ENCODE measurements at places on chromosomes 16 and 17.
A peak's percentile ranks its signal among the peaks of the same experiment; 100 is the strongest.

DNA sequence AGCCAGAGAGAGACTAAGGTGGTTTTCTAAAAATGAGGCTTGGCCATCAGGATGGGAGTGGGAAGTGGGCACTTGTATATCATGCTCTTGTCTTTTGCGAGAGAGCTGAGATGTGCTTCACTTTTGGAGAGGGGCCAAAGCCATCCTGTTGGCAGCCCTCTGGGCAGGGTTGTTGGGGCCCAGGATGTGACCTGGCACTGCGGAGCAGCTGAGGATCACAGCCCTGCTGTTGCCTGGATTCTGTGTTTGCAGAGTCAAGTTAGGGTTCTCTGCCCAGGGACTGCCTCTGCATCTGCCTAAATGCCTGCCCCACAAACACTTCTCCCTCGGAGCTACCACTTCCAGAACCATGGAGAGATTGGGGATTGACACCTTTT is 71.2 kb downstream of the PLD6 start:
- DNase-seq = no peak

DNA sequence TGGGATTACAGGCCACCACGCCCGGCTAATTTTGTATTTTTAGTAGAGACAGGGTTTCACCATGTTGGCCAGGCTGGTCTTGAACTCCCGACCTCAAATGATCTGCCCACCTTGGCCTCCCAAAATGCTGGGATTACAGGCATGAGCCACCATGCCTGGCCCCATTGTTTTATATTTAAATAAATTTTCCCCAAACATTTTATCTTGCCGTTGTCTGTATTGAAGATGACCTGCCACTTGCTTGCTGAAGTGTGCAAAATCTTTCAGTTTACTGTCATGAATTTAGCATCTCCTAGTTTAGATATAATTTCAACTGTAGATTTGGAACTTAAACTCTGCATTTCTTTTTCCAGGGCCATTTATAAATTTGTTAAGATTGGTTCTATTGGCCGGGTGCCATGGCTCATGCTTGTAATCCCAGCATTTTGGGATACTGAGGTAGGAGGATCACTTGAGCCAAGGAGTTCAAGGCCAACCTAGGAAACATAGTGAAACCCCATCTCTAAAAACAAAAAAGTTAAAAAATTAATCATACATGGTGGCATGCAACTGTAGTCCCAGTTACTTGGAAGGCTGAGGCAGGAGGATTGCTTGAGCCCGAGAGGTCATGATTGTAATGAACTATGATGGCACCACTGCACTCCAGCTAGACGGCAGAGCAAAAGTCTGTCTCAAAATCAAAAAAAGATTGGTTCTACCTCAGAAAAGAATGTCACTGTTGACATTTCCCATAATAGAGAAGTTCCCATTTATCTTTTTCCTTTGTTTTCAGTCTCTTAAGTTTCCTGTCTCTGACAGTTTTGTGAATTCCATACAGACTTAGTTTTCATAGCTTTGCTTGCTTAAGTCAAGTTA is 84.4 kb downstream of the VMP1 start:
- no peak for DNase-seq

DNA sequence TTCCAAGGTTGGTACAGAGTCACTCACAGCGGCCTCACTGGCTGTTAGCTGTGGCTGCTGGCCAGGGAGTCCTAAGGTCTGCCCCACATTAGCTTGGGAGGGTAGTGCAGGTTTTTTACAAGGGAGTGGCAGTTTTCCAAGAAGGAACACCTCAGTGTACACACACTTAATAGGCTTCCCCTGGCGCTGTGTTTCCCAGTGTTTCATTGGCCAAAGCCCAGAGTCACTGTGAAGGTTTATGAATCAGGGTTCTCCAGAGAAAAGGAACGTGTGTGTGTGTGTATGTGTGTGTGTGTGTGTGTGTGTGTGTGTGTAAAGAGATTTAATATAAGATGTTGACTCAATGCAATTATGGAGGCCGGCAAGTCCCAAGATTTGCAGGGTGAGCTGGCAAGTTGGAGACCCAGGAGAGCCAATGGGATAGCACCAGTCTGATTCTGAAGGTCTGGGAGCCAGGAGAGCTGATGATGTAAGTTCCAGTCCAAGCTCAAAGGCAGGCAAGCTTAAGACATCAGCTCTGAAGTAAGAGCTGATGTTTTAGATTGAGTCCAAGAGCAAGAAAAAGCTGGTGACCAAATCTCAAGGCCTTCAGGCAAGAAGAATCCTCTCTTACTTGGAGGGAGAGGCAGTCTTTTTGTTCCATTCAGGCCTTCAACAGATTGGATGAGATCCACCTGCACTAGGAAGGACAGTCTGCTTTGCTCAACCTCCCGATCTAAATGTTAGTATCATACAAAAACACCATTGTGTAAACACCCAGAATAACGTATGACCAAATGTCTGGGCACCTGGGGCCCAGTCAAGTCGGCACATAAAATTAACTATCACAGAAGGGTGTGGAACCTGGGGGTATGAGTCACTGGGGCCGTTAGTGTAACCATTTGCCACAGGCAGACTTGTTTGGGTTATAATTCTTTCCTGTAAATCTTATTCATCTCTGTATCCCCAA is 206.8 kb downstream of the PRKCA start:
- no peak for DNase-seq

GRCh38 chr17:62134397-62134796 is 69.3 kb upstream of the MED13 start:
- no peak for DNase-seq

- no peak for DNase-seq
Observed at GRCh38 chr16:76940251-76940650, 250.7 kb upstream of the MON1B start.

- DNase-seq = no peak
Observed at GRCh38 chr17:58412961-58413586, 4.3 kb downstream of the RNF43 start.

- DNase-seq = no peak
Observed at GRCh38 chr17:75810216-75810615, 25.6 kb downstream of the UNK start.

DNA sequence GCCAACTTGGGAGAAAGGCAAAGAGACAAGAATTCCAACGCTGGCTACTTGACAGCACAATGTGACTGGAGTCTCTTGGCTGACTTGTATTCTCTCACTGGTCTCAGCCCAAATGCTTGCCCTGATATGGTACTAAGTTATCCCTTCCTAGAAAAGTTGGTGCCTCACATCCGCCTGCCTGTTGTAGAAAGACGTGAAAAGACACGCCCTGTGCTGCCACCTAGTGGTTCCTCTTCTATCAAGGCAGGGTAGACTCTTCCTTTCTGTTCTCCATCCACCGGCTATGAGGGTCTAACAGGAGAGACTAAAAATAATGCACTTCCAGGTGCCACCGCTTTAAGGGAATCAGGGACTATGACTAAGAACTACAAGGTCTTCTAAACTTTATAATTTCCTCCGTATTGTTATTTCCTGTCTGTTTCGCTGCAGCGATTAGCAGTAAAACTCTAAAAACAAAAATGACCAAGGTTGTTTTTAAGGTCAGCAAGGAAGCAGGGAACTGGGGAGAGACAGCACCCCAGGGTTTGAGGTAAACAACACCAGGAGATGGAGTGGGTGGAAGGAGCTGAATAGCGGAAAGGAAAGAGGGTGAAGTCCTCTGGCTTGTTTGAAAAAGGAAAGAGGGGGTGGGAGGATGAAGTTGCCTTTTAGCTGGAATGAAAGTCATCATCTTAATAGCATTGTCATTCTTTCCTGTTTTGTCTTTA is 109.5 kb downstream of the YPEL2 start:
- DNase-seq = peak; percentile 86

DNA sequence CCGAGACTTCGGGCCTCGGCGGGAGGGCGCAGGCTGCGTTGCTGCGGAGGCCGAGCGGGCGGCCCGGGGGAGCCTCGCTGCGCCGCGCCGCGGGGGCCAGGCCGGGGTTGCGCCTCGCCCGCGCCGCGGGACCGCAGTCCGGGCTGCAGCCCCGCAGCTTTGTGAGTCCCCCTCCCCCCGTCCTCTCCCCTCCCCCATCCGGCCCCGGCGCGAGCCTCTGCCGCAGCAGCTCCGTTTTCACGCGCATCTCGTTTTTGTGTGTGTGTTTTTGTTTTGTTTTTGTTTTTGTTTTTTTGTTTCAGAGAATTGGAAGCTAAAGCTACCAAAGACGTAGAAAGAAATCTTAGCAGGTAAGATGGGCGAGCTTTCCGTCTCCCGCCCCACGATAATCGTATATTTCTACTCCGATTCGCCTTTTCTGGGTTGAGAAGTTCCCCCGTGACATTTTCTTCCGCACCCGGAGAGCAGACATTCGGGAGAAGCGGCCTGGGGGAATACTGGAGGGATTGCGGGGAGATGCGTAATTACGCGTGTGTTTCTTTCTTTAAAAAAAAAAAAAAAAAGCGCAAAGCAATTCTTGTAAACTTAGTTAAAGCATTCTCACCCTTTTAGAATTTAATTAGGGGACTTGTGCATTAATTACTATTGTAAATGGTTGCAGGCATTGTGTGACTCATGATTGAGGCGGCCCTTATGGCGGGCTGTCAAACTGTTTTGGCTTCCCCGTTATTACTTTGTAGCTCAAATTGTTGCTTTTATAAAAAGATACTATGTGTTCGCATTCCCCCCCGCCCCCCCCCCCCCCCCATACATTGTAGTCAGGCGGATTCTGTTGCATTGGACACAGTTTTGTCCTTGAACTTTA is 732 bp downstream of the TNRC6A start:
- DNase-seq = peak; percentile 31

- no peak for DNase-seq
Observed at GRCh38 chr17:41284043-41284442, 8.5 kb downstream of the KRTAP9-7 start.

GRCh38 chr16:88005181-88005581 is 53.9 kb downstream of the BANP start:
- DNase-seq = peak; percentile 53

DNA sequence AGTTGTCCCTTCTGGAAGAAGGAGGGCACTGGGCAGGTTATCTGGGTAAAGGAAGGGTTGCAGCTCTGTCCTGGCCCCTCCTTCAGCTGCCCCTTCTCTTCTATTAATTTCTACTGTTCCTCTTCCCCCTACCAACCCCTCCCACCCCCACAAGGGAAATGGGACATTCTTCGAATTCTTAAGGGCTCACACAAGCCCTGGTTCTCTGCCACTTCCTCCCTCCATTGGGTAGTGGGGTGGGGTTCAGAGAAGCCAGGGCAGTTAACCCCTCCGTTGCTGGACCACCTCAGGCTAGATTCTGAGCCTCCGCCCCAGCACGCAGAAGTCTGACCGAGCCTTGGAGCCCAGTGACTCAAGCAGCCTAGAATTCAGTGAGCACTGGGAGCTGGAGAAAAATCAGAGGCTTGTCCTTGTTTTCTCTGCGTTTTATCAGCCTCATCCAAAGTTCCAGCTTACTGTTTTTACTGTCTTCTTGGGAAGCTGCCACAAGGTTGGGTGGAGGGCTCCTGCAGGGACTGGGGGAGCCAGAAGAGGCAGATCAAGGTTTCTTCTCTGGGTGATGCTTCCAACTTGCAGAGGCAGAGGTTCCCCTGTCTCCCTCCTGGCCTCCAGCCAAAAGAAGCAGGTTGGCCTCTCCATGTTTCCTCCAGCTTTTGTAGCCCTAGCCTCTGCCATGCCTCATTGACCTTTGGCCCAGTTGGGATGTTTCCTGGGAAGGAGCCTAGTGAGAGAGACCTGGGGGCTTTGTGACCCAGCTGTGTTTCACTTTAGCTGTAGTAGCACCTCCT is 10.2 kb downstream of the LASP1 start:
- DNase-seq = no peak

DNA sequence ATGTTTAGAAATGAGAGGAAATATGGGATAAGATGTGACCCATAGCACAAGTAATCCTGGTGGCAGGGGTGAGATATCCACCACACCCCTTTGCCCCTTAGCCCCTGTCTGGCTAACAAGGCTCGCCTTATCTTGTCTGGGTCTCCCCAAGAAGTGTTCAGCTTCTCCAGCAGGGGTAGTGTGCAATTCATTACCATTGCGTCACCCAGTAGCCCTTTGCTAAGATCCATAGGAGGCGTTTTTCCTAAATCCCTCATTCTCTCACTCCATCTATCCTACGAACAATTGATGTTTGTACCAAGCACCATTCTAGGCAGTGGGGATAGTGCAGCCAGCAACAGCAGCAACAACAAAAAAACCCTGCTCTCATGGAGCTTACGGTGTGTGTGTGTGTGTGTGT is 30.8 kb downstream of the CCDC42 start:
- no peak for DNase-seq

DNA sequence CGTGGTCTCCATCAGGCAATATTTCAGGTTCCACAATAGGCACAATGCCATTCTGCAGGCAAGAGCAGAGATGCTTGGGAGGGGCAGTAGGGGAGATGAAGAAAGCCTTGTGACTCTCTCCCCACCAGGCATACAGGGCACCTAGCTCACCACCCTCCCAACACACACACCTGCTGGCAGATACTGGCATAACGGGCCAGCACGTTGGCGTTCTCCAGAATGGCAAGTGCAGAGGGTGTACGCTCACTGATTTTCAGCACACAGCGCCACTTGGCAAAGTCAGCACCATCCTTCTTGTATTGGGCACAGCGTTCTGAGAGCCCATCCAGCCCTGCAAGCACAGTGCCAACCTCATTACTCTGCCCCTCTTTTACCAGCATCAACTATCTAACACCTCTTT is 2.2 kb downstream of the ALDOC start:
- no peak for DNase-seq

GRCh38 chr16:27108826-27109665 is 42.3 kb downstream of the C16orf82 start:
- DNase-seq = no peak

- DNase-seq = peak; percentile 75
Observed at GRCh38 chr16:578870-579405, 9.2 kb downstream of the PIGQ start.

DNA sequence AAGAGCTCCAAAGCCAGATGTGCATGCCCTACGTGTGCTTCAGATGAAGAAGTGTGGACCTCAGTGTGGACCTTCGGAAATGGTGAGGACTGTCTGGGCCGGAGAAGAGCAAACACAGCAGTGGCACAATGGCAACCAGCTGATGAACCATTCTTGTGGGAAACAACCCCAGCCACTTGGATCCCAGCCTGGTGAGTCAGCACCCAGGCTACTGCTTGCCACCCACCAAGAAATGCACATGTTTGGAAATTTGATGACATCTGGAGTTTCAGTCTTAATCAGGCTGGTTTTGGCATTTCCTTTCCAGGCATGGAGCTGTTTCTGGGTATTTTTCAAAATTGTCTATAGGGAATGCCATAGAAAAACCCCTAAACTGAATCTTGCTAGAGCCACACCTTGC is 42.7 kb downstream of the DYNLRB2 start:
- no peak for DNase-seq

Measured in CD4-positive, alpha-beta T cell treated with Interleukin-1 beta for 1 hour (primary cell).